ENCODE measurements at places on chromosomes 12 and 14.

DNA sequence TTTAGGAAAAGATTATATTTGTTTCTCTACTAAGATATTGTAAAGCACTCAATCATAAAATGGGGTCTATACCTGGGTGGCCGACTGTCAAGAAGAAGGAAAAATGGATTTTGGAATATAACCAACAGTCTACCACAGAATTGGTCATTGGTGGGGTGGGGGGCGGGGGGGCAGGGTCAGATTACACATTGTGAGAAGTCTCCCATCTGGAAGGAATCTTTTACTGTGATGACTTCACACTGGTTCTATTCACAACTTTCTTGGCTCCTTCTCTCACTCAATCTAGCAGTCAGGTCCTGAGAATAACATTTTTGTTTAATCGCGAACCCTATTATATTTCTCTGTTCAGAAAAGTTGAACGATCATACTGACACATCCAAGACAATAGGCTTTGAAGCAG lies 8.7 kb upstream of the CLEC4E start:
- no peak for DNase-seq

GRCh38 chr12:92272061-92272964 lies 126.7 kb upstream of the BTG1 start:
- DNase-seq: no peak

DNA sequence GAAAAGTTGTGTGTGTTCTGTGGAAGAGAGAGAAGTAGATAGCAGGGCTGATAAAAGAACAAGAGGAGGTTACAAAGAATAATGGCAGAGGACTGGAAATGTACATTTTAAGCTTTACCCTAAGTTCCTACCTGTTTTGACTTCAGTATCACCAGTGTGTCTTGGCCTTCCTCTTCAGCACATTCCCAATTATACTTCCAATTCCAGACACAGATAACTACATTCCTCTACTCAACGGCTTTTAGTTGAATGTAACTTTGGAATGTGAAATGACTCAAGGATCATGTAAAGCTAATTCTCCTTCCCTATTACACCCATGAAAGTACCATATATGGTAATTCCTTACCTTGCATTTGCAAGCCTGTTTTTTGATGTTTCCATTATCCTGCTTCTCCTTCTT lies 5.0 kb downstream of the MGST1 start:
- DNase-seq: no peak

DNA sequence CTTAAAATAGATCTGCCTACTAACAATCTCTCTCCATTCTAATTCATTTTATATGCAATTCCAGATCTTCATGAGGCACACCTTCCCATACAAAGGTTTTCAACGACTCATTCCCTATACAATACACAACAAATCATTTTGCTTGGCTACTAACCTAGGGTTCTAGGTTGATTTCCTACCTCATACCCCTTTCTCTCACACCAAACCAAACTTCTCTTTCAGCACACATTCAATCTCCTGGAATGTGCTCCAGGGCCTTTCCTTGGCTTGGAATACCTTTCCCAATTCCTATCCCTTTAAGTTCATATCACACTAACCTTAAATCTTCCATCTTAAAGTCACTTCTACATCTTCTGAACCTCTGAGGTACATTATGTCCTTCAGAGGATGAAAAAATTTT lies 38.7 kb upstream of the MTERF2 start:
- no peak for DNase-seq

DNA sequence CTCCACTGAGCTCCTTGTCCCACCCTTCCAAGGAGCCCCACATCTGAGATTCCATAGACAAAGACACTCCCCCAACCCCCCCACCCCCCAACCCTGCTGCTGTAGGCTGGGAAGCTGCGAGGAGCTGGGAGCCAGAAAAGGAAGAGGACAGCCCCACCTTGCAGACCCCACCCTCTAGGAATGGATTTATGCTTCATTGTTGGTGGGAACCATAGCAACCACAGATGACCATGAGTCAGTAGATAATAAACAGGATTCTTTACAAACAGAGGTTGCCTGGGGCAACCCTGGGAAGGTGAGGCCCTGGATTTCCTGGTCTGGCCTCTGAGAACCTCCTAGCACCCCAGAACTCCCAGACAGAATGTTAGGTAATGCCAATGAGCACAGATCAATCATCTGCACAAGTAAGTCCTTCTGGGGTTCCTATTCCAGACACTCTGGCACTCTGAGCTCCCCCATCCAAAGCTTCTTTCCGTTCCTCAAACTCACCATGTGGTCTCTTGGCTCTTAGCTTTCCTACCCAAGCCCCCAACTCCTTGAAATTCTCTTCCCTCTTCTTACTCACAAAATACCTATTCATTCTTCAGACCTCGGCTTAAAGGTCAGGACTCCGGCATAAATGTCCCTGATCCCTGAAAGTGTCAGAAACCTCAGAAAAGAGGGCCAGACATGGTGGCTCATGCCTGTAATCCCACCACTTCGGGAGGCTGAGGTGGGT lies 15.2 kb upstream of the PLEKHG6 start:
- DNase-seq: no peak

DNA sequence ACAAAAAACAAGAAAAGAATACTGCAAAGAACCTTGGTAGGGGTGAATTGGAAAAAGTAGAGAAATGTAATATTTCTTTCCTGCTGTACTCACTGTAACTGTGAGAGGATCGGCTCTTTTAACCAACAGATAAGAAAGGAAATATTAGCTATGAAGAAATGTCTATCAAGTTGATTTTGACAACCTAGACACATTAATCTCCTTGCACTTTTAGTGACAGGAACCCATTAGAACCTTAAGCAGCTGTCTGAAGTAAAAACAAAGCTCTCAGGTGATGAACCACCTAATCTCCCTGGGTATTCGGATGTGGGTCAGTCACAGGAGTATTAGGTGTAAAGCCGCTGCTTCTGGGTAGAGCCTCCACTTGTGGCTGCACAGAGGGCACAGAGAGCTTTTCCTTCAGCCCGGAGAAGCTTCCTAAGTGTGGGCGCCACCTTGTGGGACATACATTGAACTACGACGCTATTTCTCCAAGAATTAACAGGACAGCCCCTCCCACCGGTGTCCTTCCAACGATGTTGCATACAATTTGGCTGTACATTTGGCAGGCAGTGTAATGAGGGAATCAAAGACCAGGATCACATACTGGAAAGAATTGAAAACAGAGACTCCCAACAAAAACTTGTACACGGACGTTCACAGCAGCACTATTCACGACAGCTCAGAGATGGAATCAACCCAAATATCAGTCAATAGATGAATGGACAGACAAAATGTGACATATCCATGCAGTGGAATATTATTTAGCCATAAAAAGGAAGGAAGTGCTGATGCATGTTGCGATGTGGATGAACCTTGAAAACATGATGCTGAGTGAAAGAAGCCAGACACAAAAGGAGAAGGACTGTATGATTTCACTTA lies 28.9 kb upstream of the MAPKAPK5 start:
- peak; percentile 67 for DNase-seq

DNA sequence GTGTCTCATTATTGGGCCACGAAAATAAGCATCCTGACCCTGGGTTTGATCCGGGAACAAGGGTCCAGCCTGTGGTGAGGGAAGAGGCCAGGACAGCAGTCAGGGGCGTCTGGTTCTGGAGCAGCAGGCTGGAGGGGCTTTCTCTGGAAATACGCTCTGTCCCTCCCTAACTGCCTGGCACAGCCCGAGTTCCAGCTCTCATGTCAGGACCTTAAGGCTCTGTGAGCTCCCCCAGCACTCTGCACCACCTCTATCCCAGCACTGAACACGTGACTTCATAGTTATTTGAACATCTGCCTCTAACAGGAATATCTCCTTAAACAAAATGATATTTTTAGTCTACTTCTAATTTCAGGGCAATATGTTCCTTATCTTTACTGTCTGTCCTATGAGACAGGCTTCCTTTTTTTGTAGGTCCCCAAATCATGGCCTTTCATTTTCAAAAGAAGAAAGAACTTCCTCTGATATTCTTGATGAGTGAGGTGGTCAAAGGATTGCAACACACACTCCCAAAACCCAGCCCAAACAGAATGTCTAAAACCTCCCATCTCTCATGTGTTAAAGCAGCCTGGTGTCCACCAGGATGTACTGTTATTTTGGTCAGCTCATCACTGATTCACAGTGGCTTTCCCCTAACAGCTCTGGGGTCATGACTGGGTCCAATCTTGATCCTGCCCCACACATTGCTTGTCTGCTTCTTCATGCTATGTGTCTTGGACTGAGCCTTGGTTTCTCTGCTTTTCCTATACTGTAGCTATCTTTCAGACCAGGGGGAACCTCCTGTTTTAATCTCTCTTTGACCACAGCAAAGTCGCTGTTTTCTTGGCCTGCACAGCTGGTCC lies 9.7 kb downstream of the AQP6 start:
- DNase-seq: no peak

DNA sequence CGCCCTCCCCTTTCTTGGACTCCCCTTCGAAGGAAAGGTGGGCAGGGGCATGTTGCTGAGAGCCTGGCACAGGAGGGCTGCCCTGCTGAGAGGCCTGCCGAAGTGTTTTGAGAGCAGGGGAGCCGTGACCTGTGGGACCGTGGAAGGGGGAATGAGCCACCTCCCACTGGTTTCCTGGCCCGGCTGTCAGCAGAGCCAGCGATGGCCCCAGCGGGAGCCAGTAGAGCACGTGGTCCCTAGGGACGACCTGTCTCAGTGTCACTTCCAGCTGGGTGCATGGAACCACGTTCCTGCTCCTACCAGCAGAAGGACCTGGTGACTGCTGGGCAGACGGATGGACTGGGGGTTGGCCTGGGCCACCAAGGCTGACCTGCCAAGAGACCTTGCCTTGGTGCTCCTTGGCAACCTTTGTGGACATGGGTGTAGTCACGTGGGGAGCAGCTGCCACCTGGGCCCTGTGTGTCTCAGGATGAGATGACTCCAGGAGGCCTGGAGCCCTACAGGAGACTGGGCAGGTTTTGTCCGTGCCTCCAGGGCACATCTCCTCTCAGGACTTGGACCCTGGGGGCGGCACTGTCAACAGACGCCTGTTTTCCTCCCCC lies 34.6 kb downstream of the BEGAIN start:
- no peak for DNase-seq

DNA sequence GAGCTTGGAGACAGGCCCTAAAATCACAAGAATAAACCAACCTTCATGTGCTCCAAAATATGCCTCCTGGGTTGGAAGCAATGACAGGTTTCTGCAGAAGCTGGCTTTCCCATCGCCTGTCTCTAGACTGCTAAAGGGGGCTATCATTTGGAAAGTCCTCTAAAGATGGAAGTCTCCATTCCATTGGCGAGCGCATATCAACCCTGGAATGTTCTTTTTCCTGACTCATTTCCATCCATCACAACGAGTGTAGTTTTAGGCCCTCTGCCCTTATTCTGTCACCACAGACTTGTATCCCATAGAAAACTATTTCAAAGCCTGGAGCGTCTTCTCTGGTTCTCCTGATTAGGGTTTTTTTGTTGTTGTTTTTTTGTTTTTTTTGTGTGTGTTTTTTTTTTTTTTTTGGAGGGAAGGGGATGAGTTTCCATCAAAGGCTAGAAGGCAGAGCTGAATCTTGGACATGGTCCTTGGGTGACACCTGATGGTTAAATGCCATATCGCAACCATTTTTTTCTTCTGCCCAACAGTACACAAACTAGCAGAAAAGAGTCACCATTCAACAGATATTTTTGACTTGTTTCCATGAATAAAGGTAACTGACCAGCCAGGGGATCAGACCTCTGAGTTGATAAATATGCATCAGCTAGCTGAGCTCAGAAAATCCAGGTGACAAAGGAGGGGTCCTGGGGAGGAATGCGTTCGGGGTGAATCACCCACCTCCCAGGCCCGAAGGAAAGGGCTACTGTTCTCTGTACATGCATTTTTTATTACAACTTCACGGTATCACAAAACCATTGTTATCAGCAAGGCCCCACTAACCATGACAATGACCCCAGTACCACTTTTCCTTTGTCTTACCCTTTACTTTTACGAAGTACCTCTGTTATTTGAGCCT lies 40.5 kb downstream of the KCNA5 start:
- no peak for DNase-seq

DNA sequence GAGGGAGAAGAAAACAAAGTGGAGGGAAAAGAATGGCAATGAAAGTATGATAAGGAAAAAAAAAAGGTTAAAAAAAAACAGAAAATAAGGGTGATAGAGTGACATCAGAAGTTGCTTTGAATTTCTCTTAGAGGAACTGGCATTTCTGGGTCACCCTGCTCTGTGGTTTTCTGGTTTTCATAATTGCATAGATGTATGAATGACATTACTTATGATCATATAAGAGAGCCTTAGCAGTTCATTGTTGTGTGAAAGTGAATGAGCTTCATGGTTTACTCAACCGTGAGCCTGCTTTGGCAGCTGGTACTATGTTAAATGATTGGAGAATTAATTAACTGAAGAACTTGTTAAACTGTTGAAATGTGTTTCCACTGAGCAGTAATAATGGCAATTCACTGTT lies 336.4 kb upstream of the FBXO33 start:
- no peak for DNase-seq

GRCh38 chr14:103574707-103575285 lies 12.0 kb downstream of the COA8 start:
- DNase-seq: no peak

- DNase-seq: no peak
Observed at GRCh38 chr12:89653-90052, 23.1 kb downstream of the IQSEC3 start.

DNA sequence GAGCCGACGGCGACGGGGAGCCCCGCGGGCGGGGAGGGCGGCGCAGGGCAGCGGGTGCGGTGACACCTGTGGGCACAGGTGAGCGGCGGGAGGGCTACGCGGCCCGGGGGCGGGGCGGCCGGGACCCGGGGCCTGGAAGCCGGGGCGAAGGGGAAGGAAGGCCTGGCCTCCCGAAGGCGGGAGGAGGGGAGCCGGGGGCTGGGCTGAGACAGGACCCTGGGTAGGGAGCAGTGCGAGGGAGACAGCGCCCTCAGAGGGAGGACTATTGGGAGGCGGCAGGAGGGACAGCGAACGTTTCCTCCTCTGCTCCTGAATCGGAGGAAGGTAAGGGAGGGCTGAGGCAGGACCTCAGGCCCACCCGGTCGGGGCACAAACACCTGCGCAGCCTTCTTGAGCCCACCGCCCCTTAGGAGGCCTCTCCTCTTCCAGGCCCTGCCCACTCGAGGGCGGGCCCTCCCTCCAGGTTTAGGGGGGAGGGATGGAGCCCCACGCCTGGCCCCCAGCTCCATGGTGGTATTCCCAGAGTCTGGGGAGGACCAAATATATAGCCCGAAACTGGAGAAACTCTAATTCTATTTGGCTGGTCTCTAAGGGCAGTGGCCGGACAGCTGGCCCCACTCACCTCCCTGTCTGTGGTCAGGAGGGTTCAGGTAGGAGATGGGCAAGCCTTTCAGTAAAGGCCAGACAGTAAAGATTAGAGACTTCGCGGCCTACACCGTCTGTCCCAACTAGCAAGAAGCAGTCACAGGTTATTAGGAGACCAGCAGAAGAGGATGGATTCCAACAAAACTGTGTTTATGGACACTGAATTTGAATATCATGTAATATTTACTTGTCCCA lies 509 bp downstream of the PLEKHG6 start:
- no peak for DNase-seq

- no peak for DNase-seq
Observed at GRCh38 chr12:85155791-85156190, 119.6 kb downstream of the LRRIQ1 start.

DNA sequence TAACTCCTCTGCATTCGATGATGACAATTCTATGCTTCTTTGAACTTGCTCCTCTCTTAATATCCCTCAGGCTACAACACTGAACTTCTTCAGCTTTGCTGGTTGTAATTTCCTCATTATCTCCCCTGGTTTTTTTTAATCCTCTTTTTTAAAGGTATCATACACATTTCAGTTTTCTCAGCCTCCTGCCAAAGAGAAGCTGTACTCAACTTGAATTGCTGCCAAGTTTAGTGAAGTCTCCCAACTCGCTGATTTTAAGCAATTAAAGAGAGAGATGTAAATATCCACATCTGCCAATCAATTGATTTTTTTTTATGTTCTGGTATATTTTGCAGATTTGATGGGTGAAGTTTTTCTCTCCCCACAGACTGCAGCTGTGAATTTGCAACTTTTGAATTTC lies 817.8 kb downstream of the GALC start:
- DNase-seq: no peak

Data from stimulated activated CD4-positive, alpha-beta T cell treated with anti-CD3 and anti-CD28 coated beads, Interleukin-2, amount 100 ng/mL, for 24 hours (primary cell).